ENCODE measurements at places on chromosomes 4 and X.

DNA sequence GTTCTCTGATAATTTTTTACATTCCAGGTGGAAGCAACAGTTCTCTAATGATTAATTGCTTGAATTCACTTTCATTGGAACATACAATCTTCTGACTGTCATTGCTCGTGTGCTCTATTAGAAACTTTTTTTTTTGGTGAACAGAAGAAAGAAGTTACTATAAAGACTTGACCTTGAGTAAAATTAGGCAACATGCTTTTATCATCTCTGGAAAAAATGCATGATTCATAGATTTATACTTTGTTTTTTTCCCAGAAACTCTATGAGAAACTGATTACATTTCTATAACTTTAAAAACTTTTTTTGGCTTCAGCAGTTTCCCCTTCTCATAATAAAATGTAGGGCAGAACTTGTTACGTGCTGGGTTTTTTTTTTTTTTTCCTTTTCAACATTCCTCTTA lies 167.6 kb downstream of the ARHGAP10 start:
- DNase-seq: no peak

DNA sequence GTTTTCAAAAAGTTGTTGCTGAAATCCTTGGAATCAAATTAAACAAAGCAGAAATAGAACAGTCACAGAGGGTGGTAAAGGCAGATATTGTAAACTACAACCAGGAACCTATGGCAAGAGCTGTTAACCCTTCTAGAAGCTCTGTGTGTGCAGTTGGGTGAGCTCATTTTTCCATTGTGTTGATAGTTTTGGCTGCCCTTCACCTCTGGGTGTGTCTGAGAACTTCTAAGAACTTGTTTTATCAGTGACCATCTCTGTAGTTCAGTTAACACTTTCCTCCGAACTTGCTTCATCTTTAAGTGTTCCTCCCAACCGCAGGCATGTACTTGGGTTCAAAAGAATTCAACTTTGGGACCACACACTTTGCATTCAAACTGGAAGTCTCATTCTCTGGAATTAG lies 32.7 kb downstream of the RBMX start:
- DNase-seq: no peak

DNA sequence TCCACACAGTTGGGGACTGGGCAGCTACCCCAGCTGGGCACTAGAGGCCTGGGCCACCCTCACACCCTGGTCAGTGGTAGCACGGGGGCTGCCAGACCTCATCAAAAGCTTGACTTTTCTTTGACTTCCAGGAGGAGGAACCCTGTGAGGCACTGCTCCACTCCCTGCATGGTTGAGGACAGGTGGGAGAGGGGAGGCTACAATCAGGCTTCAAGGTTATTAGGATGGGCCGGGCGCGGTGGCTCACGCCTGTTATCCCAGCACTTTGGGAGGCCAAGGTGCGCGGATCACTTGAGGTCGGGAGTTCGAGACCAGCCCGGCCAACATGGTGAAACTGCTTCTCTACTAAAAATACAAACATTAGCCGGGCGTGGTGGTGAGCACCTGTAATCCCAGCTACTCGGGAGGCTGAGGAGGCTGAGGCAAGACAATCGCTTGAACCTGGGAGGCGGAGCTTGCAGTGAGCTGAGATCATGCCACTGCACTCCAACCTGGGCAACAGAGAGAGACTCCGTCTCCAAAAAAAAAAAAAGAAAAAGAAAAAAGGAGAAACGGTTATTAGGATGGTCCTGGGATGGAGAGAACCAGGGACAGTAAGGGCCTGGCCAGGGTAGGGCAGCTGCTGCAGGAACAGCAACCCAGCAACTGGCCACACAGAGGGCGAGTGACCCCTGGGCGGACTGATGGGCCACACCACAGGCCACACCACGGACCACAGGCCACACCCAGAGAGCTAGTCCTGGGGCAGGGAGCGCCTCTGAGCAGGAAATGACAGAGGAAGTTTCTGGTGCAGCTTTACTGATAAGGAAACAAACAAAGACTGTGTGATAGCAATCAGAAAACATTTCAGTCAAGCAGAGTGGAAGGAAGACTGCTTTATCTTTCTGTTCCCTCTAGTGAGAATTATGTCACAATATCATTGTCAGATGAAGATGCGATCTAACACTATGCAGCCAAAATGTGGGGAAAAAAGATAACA lies 20.5 kb upstream of the OPN1LW start:
- no peak for DNase-seq

DNA sequence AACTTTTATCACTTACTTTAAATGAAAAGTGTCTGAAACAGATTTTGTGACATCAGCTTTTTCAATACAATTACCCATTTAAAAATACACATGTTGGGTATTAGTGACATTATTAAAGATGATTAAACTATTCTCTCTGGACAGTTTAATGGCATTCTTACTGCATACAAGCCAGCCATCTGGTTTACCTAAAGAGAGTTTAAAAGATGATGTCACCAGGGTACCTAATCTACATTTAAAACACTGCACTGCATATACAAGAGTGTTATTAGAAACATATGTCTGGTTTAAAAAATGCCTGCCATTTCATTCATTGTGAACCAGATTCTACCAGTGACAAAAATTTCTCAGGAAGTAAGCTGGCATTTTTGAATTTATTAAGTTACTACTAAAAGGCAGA lies 919.1 kb downstream of the ADGRL3 start:
- DNase-seq: no peak

GRCh38 chrX:47502316-47503125 lies 19.5 kb upstream of the ZNF41 start:
- no peak for DNase-seq

GRCh38 chr4:69832326-69833030 lies 27.5 kb downstream of the SULT1E1 start:
- no peak for DNase-seq

DNA sequence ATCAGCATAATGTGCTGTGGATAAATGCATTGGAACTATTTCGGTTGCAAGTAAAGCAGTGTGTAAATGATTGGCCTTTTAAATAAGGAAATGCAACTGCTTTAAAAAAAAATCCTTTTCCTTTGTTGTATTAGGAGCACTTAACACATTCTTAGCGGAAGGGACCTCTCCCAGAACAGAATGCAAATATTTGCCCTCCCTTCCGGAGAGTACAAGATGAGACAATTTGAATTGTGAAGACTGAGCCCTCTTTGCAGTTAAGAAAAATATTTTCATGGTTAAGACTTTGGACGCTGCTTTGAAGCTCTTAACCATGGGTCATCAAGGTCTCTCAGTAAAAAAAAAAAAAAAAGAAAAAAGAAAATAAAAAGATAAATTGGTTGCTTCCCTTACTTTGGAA lies 9.5 kb upstream of the NOX1 start:
- no peak for DNase-seq

DNA sequence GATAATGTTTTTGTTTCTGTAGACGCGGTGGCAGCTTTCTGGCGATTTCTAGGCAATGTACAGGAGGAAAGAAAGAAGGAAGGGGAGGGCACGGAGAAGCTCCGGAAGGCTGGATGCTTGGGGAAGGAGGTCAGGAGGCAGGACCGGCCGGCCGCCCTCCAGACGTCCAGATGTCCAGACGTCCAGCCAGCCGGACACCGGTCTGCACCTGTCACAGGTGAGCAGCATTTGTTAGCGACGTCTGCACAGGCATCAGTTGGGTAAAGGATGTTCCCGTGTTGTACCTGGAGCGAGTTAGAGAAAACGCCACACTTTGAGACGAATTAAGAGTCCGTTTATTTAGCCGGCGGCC lies 90.0 kb upstream of the PPP2R3B start:
- no peak for DNase-seq

GRCh38 chr4:112645541-112646329 lies 8.8 kb downstream of the LARP7 start:
- no peak for DNase-seq

GRCh38 chr4:96262057-96262456 lies 422.2 kb downstream of the PDHA2 start:
- no peak for DNase-seq

DNA sequence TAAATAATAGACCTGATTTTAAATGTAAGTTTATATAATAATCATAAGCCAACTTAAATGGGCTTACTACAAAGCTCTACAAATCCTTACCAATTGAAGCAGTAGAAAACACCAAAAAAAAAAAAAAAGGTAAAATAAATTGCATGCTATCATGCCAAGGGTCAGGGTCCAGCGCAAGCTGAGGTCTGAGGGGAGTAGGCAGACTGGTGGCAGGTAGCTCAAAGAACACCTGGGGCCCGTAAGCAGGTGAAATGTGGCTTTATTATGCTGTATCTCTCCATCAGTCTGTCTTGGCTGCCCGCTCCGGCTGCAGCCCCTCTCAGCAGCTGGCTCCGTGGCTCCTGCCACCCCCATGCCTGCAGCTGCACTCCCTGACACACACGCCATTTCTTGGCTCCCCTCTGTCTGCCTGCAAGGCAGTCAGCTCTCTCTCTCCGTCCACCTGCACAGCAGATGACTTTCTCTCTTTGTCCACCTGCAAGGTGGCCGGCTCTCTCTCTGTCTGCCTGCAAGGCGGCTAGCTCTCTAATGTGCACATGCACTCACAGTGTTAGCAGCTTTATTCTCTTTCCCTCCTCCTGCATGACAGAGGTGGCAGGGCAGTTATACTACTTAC lies 209.4 kb upstream of the UGT8 start:
- DNase-seq: no peak

GRCh38 chr4:143287572-143287923 lies 49.1 kb upstream of the GAB1 start:
- DNase-seq: no peak

DNA sequence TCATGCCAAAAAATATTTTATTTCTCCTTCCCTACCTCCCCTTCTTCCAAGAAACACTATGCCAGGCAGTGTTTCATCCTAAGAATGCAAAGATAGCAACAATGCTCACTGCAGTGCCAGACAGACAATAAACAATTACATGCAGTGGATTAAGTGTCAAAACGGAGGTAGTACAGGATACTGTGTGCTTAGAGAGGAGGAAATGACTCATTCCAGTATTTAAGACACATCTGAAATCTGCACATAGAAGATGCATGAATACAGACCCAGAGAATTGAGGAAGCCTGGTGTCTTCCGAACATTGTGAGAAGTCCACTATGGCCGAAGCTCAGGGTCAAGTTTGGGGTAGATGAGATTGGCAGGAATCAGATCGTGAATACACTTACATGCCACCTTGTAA lies 326.4 kb downstream of the PPP3CA start:
- no peak for DNase-seq

DNA sequence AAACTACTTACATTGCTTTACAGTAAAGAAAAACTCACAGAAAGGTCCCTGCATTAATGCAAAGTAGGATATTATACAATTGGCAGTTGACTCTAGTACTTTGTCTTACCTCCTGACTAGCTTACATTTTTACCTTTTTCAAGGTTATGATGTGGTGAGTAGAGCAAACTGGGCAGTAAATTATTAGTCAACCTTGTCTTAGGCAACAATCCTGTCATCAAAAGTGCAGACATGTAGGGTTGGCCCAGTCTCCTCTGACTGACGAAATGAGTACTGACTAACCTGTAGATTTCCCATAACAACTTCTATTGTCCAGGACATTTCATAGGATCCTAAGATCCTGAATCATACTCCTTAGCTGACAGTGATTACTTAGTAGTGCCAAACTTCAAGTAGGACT lies 142.0 kb upstream of the NUDT6 start:
- DNase-seq: no peak

GRCh38 chr4:84809946-84810345 lies 156.5 kb downstream of the WDFY3 start:
- DNase-seq: no peak

- DNase-seq: no peak
Observed at GRCh38 chrX:13638826-13639225, 14.1 kb upstream of the TCEANC start.

DNA sequence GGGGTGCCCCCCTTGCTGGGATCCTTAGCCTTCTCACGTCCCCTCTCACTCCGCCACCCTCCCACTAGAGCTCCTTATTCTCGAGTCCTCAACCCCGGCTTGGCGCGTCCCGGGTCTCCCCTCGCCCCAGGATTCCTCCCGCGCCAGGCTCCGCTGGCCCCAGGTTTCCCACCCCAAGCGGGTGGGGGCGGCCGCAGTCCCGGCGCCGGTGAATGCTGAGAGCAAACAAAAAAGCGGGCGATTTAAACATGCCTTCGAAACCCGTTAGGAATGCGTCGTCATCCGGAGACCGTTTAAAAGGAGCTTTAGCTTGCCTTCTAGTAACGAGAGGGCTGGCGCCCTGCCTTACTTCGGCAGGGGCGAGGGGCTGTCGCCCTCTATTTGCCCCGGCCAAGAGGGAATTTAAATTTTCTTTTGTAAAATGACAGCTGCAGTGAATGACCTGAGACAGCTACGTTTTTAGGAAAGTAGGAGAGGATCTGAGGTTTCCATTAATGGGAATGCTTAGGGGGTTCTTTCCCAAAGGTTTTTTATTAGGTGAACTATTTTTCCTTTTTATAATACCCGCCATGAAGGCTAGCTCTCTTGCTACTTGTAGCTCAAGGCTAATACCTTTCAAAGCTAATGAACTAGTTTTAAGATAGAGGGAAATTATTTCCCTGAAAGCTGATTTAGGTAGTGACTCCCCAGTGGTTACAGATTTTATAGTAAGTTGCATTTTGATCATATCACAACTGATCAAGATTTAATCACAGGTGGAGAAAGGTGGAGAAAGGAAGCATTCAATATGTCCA lies 3.1 kb downstream of the JADE1 start:
- DNase-seq: no peak

DNA sequence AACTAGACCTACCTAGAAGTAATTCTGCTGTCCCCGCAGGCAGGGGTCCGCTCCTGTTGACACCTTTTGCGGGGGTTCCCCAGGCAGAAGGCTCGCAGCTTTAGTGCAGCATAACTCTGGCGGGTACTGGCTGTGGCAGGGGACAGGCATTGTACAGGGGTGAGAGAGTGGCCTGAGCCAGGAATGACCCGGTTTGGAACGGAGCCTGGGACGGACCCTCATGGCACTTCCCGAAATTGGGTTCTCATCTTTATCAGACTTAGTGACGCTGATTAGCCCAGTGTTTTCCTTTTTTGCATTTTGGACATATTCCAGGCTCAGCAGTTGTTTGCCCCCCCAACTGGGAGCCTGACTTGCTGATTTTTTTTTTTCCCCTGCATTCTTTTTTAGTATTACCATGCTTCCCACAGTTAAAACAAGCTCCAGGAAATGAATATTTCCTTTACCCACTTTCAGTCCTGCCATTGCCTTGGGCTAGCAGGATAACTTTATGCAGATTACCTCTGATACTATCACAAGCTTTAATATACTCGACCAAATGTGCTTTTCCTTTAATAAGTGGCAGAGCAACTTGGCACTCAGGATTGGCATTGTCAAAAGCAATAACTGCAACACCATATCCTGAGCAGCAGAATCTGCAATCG lies 55.8 kb upstream of the WDR1 start:
- no peak for DNase-seq

DNA sequence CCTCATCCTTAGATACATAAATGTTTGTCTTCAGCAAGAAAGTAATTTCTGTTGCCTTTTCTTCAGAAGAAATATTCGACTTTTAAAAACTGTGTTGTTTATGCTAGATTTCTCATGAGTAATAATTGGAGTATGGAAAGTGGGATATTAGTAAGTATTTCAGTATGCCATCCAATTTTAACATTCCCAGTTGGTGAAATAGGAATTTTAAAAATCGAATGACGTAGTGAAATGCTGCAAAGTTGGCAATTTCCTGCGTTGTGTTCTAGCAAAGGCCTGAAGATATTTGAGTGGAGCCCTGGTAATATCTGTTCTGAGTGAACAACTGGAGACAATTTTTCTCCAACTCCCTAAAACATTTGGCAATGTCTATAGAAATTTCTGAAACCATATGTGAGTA lies 190.1 kb downstream of the ZNF330 start:
- DNase-seq: no peak

All from activated CD4-positive, CD25-positive, alpha-beta regulatory T cell (primary cell).